Stimulated activated CD4-positive, alpha-beta T cell treated with anti-CD3 and anti-CD28 coated beads, Interleukin-2, amount 100 ng/mL, for 24 hours (primary cell): ENCODE measurements at places on chromosomes 16 and 17.

- DNase-seq, result no peak
These were observed 29.8 kb downstream of the CNGB1 start for GRCh38 chr16:57941016-57941664.

DNA sequence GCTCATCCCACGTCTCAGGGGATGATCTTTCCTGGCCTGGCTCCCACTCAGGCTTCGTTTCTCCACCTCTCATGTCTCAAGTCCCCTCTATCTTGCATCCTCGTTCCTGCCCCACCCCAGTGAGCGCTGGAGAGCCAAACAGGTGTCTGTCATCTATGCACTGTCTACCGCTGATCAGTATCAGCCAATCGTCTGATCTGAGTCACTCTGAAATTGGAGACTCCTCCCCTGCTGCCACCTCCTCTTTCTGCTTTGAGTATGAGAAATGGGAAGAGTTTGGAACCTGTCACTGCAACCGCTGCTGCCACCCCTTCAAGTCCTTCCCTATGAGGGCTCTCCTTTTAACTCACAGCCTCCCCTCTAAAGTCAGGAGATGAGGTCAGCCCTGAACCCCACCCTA lies 28.0 kb downstream of the FZD2 start:
- no peak for DNase-seq

DNA sequence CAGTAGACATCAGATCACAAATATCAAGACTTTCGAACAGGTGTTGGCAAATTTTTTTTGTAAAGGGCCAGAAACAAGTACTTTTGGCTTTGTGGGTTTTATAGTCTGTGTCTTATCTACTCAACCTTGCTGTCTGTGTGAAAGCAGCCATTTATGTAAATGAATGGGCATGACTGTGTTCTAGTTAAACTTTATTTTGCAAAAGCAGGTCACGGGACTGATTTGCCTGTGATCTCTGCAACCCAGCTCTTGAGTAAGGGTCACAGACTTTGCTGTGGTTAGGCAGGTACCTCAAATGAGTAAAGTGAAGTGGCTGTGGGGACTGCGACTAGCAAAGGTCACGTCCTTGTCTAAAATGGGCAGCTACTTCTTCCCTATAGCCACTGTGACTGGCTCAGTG lies 136.5 kb downstream of the FTO start:
- no peak for DNase-seq

DNA sequence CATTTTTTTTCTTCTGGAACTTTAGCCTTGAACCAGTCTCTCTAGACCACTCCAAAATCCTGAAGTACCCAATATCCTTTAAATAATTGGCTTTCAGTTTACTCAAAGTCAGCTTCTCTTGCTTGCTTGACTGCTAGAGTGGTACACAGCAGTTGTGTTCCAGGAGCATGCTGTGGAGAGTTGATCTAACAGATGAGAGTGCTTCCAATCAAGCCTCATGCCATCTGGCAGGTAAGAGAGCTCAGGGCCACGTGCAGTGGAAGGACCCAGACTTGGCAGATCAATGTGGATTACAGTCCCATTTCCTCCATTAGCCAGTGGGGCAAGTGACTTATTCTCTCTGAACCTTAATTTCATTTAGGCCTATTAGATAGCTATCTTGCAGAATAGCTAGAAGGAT lies 15.7 kb downstream of the CNEP1R1 start:
- DNase-seq, result no peak

DNA sequence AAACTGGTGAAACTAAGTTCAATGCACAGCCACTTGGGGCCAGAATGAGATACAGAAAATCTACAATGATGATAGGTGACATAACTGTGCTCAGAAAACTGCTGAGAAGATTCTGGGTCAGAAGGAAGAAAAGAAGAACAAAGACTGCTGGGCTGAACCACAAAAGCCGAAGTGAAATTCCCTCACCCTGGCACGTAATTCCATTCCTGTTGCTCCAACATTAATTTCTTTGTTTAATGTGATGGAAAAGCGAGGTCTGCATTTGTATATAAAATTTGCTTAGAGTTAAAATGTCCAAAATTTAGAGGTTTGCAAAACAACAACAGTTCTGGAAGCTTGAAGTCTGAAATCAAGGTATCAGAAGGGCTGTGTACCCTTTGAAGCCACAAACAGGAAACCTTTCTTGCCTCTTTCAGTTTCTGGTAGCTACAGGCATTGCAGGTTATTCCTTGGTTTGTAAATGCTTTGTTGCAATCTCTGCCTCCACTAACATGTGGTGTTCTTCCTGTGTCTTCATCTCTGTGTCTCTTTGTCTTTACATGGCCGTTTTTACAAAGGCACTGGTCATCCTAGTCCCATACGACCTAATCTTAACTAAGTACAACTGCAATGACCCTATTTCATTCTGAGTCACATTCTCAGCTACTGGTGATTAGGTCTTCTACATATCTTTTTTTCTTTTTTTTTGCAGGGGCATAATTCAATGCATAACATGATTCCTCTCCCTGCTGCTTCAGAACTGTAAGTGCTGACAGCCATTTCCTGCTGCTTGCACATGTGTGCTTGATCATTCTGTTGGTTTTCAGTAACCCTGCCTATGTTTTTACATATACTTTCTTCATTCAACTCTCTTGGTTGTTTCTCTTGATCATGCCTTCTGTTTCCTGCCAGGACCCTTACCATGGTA lies 603.0 kb upstream of the CDH8 start:
- no peak for DNase-seq

DNA sequence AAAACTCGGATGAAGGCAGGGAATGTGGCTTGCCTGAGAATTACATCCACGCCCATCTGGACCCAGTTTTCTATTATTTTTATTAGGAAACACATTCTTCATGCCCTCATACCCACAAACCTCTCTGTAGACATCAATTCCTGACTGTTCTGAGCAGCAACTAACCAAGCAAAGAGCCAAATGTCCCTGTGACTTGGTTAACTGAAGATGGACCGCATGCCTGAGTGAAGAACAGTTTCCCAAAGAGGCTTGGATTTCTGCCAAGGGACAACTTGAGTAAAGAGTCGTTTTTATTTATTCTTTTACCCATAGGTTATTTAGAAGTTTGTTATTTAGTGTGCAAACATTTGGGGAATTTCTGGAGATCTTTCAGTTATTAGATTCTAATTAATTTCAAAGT lies 259.8 kb downstream of the GRIN2A start:
- no peak for DNase-seq

DNA sequence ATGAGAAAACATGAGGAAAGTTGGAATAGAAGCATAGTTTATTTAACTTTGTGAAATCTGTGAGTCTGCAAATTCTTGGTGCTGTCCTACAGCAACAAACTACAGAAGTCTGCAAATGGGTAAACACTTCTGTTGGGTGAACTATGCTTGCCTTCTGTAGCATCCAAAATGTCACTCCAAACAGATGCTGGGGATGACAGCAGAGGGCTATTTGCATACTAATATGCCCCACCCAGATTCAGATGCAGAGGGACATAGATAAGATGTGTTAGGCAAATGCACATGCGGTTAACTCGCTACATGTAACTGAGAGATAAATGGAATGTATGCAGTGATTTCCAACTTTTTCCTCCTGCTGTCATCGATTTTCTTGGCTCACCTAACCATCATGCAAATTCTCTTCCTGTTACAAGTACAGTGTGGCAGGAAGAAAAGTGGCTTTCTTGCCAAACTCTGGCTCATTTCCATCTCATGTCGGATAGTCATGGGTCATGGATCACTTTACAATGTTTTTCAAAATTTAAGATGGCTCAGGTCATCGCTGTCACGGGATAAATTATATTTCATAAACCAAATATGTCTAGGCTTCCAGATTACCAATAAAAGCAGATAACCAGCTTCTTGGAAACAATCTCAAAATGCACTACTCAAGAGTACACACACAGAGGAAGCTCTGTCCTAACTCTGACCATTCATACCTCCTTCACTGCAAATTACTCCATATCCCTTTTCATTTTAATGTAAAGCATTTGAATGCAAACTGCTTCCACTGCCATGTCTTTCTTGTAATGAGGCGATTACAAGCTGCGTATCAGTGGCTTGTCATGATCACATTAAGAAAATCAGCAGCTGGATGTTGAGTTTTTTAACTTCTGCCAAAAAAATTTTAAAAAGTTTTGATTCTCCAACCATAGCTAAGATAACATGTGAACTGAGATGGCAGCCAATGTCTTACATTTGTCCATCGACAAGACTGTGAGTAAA lies 47.7 kb downstream of the ADAMTS18 start:
- DNase-seq, result no peak

DNA sequence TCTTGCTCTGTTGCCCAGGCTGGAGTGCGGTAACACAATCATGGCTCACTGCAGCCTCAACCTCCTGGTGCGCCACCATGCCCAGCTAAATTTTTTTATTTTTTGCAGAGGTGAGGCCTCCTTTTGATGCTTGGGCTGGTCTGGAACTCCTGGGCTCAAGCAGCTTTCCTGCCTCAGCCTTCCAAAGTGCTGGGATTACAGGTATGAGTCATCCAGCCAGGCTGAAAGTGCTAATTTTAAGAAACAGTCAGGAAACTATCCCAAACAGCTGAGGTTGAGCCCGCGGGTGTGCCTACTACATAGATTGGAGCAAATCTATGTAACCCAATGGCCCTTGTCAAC lies 738 bp upstream of the XPO6 start:
- no peak for DNase-seq

DNA sequence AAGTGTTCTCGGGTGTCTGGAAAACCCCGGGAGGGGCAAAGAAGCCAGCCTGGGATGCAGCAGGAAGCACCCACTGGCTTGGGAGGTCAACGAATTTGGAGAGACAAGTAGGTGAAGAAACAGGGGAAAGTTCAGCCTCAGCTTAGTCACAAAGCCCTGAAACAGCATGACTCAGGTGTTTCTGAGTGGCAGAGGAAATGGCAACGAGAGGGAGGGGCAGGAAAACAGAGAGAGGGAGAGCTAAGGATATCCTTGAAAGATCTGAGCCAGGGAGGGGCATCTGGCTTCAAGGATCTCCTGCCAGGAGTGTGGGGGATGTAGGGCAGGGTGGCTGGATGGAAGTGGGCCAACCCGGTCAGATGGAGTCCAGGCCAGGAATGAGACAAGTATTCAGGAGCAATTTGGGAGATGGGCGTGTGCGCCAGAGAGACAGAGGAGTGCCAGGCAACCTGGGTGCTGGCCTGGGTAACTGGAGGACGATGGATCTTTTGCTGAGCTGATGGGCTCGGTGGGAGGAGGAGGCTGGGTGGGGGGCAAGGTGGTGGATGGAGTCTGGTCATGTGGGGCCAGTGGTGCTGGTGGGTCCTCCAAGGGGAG lies 27.2 kb downstream of the ABCC3 start:
- DNase-seq, result peak; percentile 31
